Stimulated activated CD4-positive, alpha-beta T cell treated with anti-CD3 and anti-CD28 coated beads, Interleukin-12 subunit alpha, Interleukin-12 subunit beta, amount 100 ng/mL, for 4 hours (primary cell): ENCODE measurements at places on chromosomes 7 and 10.

- no peak for DNase-seq
Measured at GRCh38 chr10:97596101-97597082, 6.9 kb downstream of the C10orf62 start.

GRCh38 chr10:27494116-27494805 lies 9.8 kb upstream of the RAB18 start:
- DNase-seq = no peak

DNA sequence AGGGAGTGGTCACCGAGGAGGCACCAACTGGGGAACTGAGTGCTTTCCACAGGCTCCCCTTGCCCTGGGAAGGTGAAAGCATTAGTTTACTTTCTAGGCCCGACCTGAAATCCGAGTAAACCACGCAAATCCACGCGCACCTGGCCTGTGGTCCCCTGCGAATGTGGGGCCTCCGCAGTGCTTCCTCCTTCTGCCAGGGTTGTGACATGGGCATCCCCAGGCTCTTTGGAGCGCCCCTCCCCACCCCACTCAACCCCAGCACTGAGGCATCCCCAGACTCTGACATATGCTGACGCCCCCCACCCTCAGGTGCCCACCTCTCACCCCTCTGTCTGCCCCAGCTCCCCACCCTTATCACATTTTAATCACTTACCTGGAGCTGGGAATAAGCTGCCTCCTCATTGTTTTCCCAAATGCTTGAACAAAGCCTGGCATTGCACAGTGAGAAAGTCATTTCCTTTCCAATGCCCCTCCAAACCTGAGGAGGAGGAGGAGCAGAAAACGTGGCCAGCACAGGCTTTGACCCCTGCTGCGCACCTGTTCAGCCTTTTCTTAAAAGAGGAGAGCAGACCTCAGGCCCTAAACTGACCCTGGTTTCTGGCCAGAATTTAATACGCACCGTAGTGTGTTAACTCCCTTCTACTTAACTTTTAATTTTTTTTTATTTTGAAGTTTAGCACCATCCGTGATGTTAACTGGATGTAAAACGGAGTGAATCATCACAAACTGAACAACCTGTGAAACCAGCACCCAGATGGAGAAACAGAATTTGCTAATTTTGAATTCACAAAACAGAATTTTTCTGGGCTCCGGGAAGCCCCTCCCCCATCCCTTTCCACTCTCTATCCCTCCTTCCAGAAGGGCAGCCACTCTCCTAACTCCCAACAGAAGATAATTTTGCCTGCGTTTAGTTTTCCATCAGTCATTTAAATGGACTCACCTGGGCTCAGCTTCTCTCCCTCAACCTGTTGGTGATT lies 129.4 kb downstream of the WDR11 start:
- no peak for DNase-seq

DNA sequence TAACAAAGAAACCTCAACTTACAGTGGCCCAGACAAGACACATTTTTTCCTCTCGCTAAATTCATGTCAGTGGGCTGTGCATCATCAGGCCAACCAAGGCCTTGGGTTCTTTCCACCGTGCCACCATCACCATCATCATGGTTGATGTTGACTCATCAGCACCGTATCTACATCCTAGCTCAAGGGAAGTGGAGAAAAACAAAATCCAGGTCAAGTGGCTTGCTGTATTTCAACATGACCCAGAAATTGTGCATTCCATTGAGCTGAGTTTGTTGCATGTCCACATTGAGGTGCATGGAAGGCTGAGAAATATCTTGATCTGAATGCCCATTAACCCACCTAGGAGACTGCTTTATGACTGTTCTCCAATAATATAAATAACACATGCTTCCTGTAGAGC lies 312.4 kb upstream of the CDC14C start:
- no peak for DNase-seq

- DNase-seq = no peak
Measured at GRCh38 chr10:100827819-100828737, 82.7 kb downstream of the PAX2 start.

GRCh38 chr7:141534757-141535737 lies 16.2 kb upstream of the AGK start:
- DNase-seq = no peak

- no peak for DNase-seq
Measured at GRCh38 chr7:461117-461452, 58.6 kb downstream of the PDGFA start.
